ENCODE measurements at places on chromosomes 6 and 20.

GRCh38 chr20:59804347-59804746 lies 129.1 kb downstream of the SYCP2 start:
- DNase-seq, result no peak

DNA sequence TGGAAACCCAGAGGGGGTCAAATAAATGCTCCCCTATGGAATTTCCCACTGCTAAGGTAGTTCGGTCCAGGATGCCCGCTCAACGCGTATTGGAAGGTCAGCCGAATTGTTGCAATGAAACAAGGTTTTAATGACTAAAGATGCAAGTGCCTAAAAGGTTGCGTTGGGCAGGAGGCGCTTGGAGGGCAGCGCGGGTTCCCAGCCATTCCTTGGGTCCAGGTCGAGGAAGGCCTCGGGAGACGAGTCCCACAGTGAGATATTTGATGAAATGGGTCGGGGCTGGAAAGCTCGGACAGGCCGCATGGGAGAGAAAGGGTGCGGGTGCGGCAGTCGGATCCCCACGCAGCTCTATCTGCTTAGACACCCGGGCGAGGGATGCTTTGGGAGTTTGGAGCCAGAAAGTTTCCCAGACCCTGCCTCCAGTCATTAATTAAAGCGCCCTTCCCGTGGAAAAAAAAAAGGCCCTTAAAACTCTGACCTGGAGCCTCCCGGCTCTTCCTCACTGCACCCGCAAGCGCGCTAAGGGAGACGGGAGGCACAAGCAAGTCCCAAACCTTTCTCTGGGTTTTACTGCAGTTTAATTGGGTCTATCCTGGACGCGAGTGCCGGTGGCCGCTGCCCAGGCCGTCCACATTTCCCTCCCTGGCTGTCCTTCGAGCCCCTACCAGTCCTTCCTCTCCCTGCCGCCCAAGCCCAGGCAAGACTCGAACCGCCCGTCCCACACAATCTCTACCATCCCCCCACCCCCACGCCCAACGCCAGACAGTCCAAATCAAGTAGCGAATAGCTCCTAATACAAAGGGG lies 24.2 kb downstream of the TFAP2A start:
- no peak for DNase-seq

GRCh38 chr6:30954631-30955366 lies 14.0 kb downstream of the MUCL3 start:
- DNase-seq, result no peak

GRCh38 chr6:48315051-48315719 lies 204.2 kb upstream of the PTCHD4 start:
- DNase-seq, result no peak

DNA sequence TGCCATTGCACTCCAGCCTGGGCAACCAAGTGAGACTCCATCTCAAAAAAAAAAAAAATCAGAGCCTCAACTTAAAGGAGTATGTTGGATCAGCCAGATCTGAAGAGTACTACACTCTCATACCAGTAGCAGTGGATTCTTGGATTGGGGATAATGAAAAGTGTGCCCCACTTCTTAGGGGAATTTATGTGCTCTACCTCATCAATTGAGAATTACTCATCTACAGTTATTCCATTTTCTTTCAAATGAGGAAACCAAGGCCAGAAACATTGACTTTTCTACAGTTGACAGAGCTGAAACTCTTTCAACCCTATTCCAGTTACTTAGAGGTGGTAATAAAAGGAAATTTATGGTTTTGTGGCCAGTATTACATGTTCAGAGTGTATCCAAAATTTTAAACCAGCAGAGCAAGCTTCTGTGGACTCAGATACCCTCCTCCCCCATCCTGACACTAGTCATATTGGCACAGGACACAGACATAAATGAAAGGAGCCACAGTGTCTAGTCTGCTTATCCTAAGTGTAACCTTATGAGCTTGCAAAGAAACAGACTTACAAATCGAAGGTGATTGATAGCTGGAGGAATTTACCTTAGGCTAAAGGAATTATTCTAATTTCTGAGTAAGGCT lies 51.2 kb downstream of the ORC3 start:
- DNase-seq, result no peak

DNA sequence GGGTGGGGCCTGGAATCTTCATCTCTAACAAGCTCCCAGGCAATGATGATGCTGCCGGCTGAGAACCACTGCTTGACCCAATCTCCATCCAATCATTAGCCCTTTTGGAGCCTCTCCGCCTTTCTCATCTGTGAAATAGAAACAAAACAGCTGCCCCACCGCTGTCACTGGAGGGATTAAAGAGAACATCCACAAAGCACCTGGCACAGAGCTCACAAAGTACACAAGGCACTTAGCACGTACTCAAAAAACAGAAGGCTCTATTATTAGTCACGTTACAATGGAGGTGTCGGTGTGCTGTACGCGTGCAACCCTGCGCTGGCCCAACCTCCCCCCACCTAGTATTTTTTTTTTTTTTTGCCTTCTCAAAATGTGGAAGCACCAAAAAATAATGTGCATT lies 213.5 kb upstream of the ARID1B start:
- no peak for DNase-seq

GRCh38 chr20:24203526-24204183 lies 215.1 kb upstream of the GGTLC1 start:
- DNase-seq, result no peak

GRCh38 chr20:43727980-43728590 lies 1.3 kb upstream of the GTSF1L start:
- peak; percentile 10 for DNase-seq
